KBM-7 (cell line): ENCODE measurements at places on chromosomes 12 and 14.

- no peak for DNase-seq
Measured at GRCh38 chr14:36068777-36069534, 107.6 kb downstream of the PTCSC3 start.

GRCh38 chr12:114399664-114400211, 6.2 kb downstream of the TBX5 start:
- no peak for DNase-seq

- no peak for DNase-seq
Measured at GRCh38 chr12:109352184-109352583, 4.5 kb downstream of the MYO1H start.

GRCh38 chr14:68389943-68390342, 402.9 kb downstream of the ZFP36L1 start:
- DNase-seq, result no peak

DNA sequence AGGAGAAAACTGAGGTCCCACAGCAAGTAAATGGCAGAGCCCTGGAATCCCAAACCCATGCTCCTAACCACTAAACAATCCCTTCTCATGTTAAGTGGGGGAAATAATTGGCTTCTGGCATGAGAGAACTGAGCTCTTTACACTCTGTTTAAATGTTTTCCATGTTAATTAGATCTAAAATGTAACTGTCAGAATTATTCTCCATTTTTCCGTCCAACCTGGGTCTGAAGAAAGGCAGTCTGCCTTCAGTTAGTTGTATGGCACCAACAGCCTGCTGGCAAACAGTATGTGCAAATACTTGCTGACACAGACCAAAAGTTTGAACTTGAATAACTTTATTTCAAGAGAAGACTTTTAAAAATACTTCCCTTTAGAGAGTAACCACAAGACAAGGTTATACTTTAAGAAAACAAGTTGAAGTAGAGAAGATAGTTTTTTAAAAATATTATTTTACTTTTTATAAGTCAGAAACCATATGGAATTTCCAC, 59.7 kb downstream of the E2F7 start:
- no peak for DNase-seq

GRCh38 chr12:65532162-65532561, 253.7 kb downstream of the MSRB3 start:
- DNase-seq, result no peak

DNA sequence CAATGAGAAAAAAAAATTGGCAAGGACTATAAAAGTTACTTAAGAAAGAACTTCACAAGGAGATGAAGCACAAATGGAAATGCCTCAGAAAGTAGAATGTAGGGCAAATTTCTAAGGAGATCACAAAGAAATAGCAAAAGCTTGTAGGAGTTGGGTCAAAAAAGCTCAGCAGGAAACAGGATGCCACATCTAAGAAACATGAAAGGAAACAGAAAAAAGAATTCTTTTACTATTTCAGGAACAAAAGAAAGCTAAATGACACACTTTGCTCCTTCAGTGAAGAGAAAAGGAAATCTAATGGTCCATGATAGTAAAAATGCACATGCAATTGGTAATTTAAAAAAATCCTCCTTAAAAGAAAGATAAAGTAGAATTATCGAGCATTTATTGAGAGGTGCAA, 452.1 kb upstream of the GARIN6 start:
- no peak for DNase-seq

DNA sequence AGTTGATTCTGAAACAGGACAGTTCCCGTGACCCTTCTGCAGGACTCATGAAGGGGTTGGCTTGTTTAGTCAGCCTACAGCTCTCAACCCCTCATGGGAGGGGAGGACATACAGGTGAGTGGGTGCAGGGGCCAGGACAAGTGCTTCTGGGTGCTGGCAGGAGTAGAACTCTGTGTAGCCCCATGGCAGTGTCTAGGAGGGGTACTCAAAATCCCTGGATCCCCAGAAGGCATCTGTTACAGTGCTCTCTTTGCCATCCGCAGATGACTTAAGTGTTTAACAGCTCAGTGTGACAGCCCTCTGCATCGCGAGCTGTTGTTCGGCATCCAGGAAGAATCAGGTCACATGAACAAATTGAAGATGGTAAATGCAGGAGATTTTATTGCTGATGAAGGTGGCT, 91.0 kb downstream of the PIK3C2G start:
- DNase-seq, result no peak

GRCh38 chr12:68374307-68374982, 42.3 kb upstream of the MDM1 start:
- DNase-seq, result no peak

- DNase-seq, result no peak
Measured at GRCh38 chr12:132336451-132337413, 7.3 kb upstream of the GALNT9 start.

DNA sequence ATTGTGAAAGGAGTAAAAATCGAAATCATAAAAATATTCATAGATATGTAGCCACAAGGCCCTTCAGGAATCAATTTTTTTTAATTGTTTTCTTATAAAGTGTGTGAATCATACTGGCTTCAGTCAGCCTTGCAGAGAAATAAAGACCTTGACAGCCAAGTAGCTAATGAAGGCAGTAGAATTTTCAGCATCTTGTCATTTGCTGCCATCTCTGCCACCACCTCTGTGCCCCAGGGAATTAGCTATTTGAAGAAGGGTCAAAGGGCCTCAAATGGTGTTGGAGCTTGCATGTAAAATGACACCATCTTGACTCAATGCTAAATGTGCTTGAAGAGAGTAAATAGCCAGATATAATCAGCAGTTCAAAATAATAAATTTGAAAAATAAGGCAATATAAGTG, 359.4 kb upstream of the DCN start:
- DNase-seq, result no peak

DNA sequence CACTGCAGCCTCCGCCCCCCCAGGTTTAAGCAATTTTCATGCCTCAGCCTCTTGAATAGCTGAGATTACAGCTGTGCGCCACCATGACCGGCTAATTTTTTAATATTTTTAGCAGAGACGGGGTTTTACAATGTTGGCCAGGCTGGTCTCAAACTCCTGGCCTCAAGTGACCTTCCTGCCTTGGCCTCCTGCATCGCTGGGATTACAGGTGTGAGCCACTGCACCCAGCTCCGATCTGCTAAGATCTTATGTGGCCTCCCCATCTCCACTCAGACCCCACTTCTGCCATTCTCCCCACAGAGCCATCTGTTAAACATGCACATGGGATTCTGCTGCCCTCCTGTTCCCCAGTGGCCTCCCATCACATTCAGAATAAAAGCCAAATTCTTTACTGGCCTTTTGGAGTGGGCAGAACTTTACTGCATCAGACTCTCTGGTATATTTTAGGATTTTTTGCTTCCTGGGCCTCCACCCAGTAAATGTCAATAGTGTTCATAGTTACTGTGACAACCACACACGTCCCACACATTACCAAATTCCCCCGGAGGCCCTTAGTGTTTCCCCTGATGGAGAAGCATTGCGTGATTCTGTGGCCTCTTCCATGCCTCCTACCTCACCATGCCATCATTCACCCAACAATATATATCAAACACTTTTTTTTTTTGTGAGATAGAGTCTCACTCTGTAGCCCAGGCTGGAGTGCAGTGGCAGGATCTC, 96.3 kb downstream of the PTPN11 start:
- DNase-seq, result no peak

- DNase-seq, result no peak
Measured at GRCh38 chr14:35078082-35078481, 32.0 kb downstream of the FAM177A1 start.

GRCh38 chr14:63006531-63006930, 38.7 kb downstream of the KCNH5 start:
- DNase-seq, result no peak

DNA sequence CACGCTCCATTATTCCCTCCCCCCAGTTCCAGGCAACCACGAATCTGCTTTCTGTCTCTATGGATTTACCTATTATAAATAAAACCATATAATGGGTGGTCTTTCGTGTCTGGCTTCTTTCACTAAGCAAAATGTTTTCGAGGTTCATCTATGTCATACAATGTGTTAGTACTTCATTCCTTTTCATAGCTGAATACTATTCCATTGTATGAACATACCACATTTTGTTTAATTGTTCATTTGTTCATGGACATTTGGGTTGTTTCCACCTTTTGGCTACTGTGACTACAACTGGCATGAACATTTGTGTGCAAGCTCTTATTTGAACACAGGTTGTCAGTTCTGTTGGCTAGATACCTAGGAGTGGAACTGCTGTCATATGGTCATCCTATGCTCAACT, 12.9 kb upstream of the PAPOLA start:
- no peak for DNase-seq

DNA sequence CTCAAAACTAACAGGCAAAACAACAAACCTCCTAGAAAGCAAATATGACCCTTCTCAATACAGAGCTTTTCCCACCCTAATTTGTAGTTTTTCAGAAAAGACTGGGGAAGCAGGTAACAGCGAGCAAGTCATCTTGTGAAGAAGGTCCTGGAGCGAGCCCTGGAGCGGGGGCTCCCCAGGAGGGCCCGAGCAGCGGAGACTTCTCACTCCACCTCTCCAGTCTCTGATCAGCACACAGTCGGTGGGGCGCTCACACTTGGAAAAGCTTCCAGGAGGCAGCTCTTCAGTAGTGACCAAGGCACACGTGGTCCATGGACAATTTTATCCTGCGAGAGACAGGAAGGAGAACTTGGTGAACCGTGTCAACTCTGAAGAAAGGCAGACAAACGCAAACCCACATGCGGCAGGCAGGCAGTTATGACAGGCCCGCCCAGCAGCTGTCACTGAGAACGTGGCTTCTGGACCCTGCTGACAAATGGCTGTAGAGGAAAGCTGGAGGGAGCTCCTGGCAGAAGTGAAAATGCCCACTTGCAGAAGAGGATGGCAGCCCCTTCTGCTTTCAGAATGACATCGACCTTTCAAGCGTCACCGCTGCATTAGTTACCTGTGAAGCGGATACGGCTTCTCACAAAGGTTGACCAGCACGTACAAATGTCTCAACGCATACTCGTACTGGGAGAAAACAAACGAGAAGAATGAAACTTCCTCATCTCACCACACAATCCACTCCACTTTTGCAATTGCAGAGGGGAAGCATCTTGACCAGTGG, 44.2 kb downstream of the LGMN start:
- DNase-seq, result peak; percentile 72

DNA sequence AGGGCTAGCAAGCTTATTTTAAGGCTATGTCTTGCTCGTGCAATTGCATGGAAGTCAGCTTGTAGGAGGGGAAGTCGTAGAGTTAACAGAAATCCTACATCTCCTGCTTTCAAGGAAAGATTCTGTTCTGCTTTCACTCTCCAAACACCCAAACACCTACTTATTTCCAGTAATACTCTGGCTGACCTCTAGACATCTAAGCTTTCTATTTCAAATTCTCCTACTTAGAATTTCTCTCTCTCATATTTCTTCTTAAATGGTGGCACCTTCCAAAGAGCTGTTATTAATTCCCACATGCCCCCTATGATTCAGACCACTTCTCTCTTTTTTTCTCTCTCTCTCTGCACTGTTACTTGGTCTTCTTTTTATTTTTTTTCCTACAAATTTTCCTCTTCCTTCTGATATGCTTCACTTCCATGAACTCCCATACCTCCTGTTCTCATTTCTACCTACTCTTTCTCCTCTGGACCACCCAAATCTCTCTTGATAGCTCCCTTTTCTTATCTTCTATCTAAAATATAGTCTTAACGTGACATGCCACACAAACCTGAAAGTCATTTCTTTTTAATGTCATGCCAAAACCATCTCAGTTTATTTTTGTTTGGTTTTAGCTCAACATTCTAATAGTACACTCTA, 90.8 kb downstream of the RPS6KA5 start:
- DNase-seq, result peak; percentile 53

GRCh38 chr14:91388551-91388975, 29.1 kb downstream of the CCDC88C start:
- no peak for DNase-seq

DNA sequence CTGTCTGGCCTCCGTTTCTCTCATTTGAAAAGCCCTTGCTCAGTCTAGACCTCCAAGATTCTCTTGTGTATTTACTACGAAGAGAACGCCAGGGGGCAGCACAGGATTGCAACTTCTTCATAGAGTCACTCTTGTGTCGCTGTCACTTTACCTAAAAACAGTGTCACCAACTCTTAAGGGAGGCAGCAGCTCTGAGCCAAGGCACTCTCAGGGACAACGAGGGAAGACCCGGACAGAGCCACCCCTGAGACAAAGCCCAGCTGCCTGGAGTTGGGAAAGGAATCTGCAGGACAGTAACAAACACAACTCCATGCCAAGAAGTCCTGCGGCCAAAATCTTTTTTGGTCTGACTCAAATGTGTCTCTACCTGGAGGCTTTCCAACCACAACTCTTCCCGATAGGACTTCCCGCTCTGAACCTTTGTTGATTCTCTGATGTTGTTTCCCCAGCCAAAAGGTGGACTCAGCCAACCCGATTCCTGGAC, 9.6 kb upstream of the RPAP3 start:
- peak; percentile 76 for DNase-seq

DNA sequence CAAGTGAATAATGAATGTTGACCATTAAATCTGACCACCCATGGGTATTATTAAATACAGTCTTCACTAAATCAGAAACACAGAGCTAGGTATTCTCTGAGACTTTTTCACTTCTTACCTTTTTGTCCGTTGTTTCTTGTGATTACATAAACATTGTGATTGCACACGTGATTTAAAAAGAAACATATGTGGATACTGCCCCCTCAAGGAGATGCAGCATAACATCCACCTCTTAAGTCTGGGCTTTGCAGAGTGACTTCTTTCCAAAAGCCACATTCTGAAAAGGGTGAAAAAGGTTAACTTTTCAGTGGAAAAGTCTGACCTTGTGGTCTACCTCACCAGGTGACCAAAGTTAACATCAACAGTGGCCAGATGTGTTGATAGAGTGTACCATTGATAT, 185.5 kb upstream of the FAR2 start:
- peak; percentile 13 for DNase-seq

DNA sequence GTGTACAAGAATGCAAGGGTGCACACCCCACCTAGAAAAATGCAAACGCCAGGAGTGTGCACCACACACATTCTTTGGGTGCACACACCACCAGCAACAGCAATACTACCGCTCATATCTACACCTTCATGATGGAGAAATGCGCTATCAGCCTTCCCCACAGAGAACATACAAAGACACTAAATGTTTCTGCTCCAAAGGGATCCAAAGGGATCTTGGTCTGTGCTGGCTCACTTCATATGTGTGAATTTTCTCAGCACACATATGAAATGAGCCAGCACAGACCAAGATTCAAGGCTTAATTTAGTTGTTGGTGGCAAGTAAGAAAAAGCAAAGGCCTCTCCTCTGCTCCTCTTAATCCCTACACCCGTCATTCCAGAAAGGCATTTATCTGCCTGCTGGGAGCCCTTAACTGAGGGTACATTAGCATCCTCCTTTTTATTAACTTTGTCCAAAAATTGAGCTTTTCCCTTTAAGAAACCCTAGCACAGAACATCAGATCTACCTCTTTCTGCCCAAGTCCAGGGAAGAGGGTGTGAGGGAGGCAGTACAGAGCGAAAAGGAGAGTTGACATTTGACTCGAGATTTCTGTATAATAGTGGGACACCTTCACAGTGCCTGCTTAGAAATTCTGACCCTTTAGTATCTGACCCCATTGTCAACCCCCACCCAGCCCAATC, 8.3 kb downstream of the BMP4 start:
- no peak for DNase-seq
